ENCODE measurements at places on chromosomes 5 and 9.

DNA sequence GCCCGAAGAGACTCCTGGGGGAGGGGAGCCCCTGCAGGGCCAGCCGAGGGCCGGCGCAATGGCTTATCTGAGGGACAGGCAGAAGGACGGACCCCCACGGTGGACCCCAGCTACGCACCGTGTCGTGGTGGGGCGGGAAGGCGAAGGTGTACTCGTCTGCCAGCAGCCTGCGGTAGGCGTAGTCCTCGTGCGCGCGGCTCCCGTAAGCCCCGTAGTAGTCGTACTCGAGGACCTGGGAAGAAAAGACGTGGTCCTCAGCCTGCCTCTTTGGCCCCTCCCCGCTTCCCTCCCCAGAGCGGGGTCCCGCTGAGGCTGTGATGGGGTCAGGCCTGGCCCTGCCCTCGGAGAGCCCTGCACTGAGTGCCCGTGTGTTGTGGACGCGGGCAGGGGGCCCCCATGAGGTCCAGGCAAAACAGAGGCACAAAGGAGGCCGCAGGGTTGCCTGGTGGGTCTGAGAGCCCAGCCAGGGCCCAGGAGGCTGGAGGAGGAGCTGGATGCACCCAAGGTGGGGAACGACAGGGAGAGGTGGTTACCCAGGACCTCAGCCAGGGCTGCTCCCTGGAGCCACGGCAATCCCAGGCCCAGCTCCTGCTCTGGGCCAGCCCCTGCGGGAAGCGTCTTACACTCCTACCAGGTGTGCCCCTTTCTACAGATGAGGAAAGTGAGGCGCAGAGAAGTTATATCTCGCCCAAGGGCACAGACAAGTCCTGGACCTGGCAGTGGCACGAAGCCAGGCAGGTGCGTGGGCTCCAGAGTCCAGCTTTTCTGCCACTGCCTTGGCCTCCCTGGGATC is 35.2 kb downstream of the SARDH start:
- DNase-seq: no peak

GRCh38 chr9:92393686-92394085 is 10.7 kb downstream of the OGN start:
- no peak for DNase-seq

DNA sequence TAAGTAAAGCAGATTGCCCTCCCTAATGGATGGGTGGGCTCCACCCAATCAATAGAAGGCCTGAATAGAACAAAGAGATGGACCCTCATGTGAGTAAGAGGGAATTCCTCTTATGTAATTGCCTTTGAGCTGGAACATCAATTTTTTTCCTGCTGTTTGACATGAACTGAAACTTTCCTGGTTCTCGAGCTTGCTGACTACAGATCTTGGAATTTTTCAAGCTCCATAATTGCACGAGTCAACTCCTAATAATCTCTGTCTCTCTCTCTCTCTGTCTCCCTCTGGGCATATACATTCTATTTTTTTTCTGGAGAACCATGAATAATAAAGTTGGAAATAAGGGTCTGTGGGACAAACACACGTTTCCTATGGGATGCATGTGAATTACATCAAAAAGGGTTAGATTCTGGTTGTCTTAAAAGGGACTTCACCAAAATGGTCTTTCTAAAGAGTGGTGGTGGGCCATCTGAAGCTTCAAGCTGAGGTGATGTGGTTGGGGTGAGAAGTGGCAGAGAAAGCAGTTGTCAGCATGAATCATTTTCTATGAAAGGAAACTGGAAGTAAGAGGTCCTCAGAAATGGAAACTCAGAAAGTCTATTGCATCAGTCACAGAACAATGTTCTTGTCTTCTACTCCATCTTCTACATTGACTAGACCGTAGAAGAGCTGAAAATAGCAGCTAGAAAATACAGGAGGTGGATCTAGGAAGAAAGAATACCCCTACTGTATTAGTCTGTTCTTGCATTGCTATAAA is 47.0 kb upstream of the HOMER1 start:
- DNase-seq: no peak

- DNase-seq: no peak
These were observed 140.2 kb downstream of the NFIB start for GRCh38 chr9:14173713-14174112.

GRCh38 chr5:161847941-161848391 is at the start of gene GABRA1:
Gene GABRA1 (plus strand): TSS chr5:161848120. CDS start chr5:161850811, 2,691 bp downstream.
- no peak for DNase-seq

DNA sequence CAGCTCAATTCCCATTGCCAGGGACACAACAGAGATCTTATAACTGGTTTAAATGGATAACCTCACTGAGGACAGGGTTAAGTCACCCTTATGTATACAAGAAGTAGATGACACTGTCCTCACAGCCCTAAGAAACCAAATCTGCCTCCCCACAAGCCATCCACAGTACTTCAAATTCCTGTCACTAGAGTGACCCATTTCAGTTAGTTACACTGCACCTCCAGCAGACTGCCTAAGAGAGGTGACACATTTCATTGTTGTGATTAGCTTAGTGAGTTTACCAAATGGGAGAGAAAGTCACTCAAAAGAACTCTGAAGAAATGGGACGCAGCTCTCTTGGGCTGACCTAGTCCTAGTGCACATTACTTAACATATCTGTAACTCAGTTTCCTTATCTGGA is 53.6 kb upstream of the HTR1A start:
- DNase-seq: no peak

GRCh38 chr9:98709968-98710965 is 1.5 kb upstream of the GABBR2 start:
- DNase-seq: no peak

- DNase-seq: no peak
These were observed 84.3 kb upstream of the COL5A1 start for GRCh38 chr9:134557331-134557730.

GRCh38 chr9:131633491-131634031 is 88.2 kb downstream of the PRRT1B start:
- no peak for DNase-seq

DNA sequence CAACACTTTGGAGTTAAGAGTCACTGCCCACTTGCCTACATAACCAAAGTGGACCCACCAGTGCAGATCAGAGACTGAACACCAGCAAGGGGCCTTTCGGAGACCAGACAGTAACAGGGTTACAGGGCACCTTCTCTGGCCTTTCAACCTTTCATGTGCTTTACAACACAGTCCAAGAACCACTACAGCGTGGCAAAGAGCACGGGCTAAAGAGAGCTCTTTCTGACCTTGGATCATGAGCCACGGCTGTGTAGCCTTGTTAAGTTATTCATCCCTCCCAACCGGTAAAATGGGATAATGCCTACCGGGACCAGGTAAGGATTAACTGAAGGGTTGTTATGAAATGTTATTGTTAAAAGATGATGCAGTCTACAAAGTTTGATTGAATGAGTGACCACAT is 75.0 kb downstream of the TLE1 start:
- DNase-seq: no peak

GRCh38 chr9:101119206-101119819 is 90.8 kb downstream of the PLPPR1 start:
- DNase-seq: peak; percentile 12

DNA sequence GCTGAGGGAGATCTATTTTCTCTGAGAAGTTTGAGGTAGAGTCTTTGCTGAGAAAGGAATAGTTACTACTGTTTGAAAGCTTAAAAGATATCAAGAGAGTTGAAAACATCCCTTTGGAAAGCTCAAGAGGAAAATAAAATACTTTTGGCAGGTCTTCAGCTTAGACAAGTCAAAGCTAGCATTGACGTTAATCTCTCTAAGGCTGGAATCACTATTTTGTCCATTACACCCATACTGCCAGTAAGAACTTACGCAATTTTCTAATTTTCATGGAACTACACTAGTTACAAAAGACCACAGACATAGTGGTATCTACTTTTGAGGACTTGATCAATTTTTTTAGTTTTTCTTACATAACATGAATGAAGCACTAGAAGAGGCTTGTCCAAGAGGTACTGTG is 494.9 kb downstream of the PSAT1 start:
- no peak for DNase-seq
